ENCODE measurements at places on chromosomes 1 and 21. TPM values are rescaled to one million over a fixed set of nuclear protein-coding genes. Genes with fewer than 3 reads are reported as not detected.

Gene RIPPLY3
- not detected for total RNA-seq

Gene NR1I3
- total RNA-seq: not detected

Gene PIK3R3
- total RNA-seq: 8.4 TPM

Gene XCL1
- not detected for total RNA-seq

- no peak for DNase-seq
Measured at GRCh38 chr21:36323032-36323431, 3.0 kb downstream of the MORC3 start.

Gene OR1C1
- not detected for total RNA-seq

- DNase-seq: no peak
Measured at GRCh38 chr1:197733324-197733723, 42.0 kb downstream of the DENND1B start.

DNA sequence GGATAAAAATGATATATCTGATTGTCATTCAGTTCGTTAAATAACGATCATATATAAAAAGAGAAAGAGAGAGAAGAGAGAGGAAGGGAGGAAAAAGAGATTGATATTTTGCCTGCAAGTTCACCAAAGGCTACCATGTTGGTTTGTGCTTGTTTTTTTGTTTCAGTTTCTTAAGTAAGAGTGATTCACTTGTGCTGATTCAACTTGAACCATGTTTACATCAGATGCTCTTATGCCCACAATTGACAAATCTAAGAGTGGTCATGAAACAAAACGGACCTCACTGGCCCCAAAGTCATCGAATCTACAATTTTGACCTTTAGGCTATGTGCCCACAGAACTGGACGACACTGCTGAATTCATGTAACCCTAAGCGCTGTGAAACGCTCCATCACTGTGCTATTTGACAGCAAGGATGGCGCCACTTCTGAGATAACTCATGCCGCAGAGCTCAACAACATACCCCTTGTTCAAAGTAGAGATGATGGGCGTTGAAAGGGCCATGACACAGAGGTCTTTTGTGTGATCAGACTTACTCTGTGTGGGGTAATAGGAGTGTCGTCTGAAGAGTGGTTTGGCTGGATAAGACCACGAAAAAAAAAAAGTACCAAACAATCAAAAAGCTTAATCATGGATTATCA is 481.4 kb downstream of the SETD4 start:
- DNase-seq: no peak

Measured in HT-29 (cell line).